Epithelial cell of alveolus of lung (primary cell): ENCODE measurements at places on chromosomes 7 and 10. TPM values are rescaled to one million over a fixed set of nuclear protein-coding genes. Genes with fewer than 3 reads are reported as not detected.

The DOCK1 gene
- total RNA-seq, result 40.0 and 43.1 TPM in 2 replicates

The HOXA10 gene
- total RNA-seq, result not detected in 2 replicates

The OGDHL gene
- 0.13 and 1.0 TPM in 2 replicates for total RNA-seq

The CTAGE15 gene
- 0.13 and 0.64 TPM in 2 replicates for total RNA-seq

The RBP3 gene
- not detected in 2 replicates for total RNA-seq

The CHAT gene
- not detected in 2 replicates for total RNA-seq

The NCF1 gene
- total RNA-seq, result not detected in 2 replicates

The ANKRD7 gene
- total RNA-seq, result 0.08 and 0.91 TPM in 2 replicates

The LRIT1 gene
- total RNA-seq, result not detected in 2 replicates

The EMX2 gene
- not detected in 2 replicates for total RNA-seq

The SLC13A1 gene
- total RNA-seq, result not detected in 2 replicates

The TYW1B gene
- total RNA-seq, result 1.4 and 2.7 TPM in 2 replicates

The TUBB8 gene
- total RNA-seq, result under 0.01 TPM in 1 of 2 replicates, not detected in the other
